ENCODE measurements at places on chromosomes 1 and 21.
A peak's percentile ranks its signal among the peaks of the same experiment; 100 is the strongest.

- DNase-seq = no peak
Observed at GRCh38 chr1:69421286-69421685, 146.4 kb upstream of the LRRC7 start.

DNA sequence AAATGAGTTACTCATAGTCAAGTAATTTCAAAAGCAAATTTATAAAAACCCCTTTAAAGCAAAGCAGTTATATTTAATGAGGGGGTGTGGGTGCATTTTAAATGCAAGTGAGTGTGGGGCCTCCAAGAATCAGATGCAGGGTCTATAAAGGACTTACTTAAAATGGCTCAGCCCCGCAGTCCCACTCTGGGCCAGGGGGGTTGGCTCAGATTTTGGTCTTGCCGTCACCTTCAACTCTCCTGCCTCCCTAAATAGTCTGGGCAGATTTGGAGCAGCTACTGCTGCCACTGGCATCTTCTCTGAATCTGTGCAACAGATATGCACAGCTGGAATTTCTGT lies 16.2 kb downstream of the AMPD2 start:
- DNase-seq = no peak

- DNase-seq = no peak
Observed at GRCh38 chr1:3473381-3473844, 18.9 kb downstream of the ARHGEF16 start.

DNA sequence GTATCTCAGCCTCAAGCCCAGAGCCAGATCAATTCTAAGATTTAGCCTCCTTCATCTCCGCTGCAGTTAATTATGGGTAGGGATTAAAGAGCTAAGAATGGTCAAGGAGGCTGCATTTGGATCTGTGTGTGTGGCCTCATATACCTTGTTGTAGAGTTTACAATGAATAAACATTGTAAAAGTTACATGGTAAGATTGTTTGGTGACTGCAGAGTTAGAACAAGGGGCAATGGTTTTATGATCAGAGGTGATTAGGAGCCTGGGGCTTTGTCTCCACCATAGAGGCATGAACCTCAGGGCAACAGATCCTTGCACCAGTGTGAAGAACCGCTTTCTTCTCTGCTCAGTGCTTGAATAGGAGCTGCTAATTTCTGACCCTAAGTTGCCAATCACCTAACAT lies 77.0 kb upstream of the MARK1 start:
- no peak for DNase-seq

GRCh38 chr1:99728494-99729235 lies 37.8 kb downstream of the FRRS1 start:
- DNase-seq = no peak

GRCh38 chr21:17492415-17493168 lies 20.3 kb upstream of the CXADR start:
- no peak for DNase-seq

- DNase-seq = no peak
Observed at GRCh38 chr1:76444773-76445172, 370.2 kb downstream of the ST6GALNAC3 start.

GRCh38 chr1:114061121-114061830 lies 82.0 kb downstream of the OLFML3 start:
- DNase-seq = no peak

GRCh38 chr21:45228171-45228641 lies 59.5 kb downstream of the POFUT2 start:
- DNase-seq = peak; percentile 77

DNA sequence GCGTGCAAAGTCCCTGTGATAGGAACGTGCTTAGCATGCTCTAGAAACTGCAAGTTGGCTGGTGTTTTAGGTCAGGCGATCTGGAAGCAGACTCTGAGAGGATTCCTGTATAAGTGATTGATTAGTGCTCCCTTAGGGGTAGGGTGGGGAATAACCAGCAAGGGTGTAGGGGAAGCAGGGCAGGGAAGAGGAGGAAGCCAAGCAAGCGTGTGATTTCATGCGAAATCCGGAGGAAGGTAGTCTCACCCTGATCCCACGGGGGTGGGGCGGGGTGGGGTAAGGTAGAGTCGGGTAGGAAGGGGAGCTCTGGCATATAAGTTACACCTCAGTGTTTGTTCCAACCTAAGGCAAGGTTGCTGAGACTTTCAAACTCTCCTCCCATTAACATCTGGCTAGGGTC lies 24.9 kb upstream of the CTPS1 start:
- no peak for DNase-seq

DNA sequence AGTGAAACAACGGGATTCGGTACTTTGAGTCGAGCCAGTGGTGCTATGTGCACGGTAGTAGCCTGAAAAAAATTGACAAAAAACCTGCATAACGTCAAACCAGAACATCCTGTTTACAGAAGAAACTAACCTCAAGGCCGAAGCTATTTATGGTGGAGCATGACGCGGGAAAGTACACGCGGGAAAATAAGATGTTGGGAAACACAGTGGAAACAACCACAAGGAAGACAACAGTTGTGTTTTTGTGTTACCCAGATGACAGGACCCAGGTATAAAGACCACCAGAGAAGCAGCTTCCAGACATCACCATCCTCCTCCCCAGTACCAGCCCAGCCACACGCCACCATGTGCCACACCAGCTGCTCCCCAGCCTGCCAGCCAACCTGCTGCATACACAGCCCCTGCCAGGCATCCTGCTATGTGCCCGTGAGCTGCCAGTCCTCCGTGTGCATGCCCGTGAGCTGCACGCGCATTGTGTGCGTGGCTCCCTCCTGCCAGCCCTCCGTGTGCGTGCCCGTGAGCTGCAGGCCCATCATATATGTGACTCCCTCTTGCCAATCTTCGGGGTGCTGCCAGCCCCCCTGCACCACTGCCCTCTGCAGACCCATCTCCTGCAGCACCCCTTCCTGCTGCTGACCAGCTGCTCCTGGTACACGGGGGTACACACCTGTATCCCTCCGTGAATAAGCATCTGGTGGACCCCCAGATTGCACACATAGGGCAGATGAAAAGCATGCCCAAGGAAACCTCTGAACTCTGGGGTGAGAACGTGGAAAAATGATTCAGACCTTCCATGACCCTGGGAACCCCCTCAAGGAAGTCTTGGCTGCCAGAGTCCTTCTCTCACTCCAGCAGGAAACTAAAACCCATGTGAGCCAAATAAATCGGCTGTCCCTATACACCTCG lies at the start of gene KRTAP12-3:
KRTAP12-3 (plus strand) TSS at position 298 of the 906 bp plus-strand sequence; CDS start at position 346, 48 bp downstream.
- no peak for DNase-seq

Data from activated naive CD8-positive, alpha-beta T cell treated with anti-CD3 and anti-CD28 coated beads for 36 hours (primary cell).